ENCODE measurements at places on chromosomes 3 and 15.
A peak's percentile ranks its signal among the peaks of the same experiment; 100 is the strongest.

GRCh38 chr3:136135039-136135802 lies 60.9 kb downstream of the MSL2 start:
- DNase-seq = peak; percentile 12

GRCh38 chr15:65937476-65937875 lies 68.2 kb downstream of the RAB11A start:
- peak; percentile 86 for DNase-seq

- DNase-seq = no peak
These were observed 155.7 kb downstream of the NEK10 start for GRCh38 chr3:27213450-27213849.

DNA sequence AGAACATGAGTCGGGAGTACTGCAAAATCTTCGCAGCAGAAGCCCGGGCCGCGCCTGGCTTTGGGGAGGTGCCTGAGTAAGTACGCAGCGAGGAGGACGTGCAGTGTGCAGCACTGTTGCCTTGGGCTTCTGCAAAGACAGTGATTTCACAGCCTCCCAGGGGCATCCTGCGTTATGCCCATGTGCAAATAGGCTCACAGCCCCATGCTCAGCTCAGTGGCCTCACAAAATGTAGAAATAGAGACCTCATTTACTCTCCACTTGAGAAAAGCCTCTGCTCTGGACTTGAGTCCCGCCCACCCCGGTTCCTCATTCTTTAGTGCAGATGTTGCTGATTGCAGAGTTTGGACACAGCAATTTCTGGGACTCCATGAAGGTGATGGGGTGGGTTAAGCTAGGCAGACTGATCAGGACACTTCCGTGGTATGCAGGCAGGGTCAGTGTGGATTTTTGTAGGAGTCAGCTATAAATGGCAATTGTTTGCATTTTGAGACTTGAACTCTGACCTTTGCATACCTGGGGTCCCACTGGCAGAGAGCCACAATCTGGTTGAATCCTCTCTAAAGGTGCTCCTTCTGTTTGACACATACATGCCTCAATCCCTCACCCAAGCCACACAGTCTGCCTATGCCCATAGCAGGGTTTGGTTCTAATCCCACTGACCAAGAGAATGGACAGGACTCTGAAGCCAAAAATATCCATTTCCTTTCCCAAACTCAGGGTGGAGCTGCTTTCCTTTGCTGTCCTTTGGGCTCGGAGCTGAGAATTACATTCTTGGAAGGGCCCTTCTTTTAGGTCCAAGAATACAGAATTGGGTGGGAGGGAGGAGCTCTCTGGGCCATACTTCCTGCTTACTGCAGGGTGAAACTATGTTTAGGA lies 20.7 kb upstream of the SLC28A1 start:
- DNase-seq = no peak

DNA sequence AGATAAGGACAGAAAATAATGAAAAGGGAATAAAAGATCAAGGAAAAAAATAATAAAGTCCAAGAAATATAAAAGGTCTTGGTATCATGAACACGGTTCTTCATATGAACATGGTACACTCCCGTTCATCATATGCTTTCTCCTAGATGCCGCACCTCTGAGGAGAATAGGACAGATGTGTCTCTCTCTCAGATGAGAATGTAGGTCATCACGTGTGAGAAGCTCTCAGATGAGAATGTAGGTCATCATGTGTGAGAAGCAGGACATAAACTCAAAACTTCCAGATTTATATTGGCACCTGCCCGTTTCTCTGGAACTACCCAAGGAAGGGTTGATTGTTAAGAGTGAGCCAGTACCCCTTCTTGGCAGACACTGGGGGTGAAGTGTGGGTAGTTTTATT lies 29.9 kb upstream of the IQCF6 start:
- no peak for DNase-seq

DNA sequence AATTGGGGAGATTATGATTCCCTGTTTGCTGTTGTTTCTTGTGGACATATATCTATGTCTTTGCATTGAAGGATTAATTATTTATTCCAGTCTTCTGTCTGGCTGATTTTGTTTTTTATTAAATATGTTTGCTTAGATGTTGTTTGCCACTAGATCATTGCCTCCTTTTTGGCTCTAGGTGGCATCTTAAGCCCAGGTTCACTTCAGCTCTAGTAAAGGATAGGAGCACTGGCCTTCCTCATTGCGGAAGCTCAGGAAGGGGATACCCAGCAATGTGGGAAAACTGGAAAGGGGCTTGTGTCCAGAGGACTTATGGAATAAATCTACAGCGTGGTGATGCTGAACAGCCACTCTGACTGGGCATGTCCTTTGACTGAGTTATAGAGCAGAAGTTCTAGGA lies 821.6 kb downstream of the PDCD6IP start:
- DNase-seq = no peak

DNA sequence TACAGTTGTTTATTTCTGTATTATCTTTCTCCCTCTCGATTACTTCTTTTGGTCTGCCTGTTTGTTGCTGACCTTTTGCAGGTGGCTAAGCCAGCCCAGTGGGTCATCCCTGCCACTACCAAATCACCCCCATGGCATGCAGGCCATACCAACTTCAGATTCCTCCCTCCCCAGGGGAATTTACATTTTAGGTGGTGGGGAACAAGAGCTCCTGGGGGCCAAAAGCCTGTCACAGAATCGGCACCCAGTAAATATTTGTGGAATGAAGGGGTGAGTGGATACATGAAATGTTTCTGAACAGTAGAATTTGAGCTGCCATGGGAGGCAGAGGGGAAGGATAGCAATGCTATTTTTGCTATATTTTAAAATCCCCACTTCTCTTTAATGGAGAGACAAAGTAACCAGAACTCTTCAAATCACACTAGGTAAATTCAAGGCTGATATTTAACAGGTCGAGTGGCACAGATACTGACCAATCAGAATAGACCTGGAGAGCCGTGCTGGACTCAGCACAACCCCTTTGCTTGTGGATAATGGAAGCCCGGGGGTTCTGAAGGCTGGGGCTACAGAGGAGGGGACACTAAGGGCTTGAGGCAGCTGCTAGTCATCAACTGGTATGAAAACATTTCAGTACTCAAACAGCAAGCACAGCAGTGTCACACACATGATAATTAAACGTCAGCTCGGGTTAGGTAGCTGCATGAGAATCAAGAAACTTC lies 54.3 kb upstream of the SMAD3 start:
- no peak for DNase-seq

DNA sequence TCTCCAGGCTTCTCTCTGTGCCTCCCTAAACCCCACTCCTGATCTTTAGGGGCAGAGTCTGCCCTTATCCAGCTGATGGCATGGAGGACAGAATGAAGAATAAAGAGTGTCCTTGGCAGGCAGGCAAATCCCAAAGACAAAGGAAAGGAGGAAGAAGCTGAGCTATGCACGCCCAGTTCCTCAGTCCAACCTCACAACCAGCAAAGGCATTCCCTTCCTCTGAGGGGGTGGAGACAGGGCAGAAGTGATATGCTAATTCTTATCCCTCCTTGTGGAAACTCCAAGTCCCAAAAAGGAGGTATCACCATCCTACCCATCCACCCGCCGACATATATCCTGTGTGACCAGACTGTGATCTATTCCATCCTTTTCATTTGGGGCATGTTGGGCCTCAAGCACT lies 10.5 kb upstream of the CCDC54 start:
- no peak for DNase-seq

DNA sequence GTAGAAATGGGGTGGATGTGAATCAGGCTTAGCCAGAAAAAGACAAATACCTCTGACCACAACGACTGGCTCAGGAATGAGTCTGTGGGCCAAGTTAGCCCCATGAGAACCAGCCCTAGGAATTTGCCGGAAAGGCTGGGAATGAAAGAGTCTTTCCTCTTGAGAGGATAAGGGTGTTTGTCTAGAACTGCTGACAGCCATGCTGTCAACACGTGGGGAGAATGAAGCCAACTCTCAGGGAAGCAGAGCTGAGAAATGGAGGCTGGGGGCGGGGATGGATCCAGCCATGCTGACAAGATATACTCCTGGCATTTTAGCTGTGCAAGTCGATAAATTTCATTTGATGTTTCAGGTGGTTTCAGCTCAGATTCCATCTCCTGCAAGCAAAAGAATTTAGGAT lies 10.6 kb upstream of the SLC6A1 start:
- no peak for DNase-seq

DNA sequence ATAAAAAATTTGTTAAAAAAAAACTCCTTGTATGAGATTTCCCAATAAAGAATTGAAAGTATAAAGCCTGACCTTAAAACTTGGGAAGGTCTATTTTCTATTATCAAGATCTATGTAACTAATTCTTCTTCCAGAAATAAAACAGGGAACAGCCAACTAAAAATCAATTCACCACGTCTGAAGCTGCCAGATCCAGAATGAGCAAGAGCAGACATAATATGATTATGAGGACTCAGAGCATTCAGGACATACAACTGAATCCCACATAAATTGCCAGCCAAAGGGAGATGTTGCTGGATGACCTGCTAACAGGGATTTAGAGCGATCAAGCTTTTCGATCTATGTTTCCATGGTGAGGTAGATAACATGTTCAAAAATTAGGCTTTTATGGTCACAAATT lies 1151.3 kb upstream of the CADM2 start:
- no peak for DNase-seq

DNA sequence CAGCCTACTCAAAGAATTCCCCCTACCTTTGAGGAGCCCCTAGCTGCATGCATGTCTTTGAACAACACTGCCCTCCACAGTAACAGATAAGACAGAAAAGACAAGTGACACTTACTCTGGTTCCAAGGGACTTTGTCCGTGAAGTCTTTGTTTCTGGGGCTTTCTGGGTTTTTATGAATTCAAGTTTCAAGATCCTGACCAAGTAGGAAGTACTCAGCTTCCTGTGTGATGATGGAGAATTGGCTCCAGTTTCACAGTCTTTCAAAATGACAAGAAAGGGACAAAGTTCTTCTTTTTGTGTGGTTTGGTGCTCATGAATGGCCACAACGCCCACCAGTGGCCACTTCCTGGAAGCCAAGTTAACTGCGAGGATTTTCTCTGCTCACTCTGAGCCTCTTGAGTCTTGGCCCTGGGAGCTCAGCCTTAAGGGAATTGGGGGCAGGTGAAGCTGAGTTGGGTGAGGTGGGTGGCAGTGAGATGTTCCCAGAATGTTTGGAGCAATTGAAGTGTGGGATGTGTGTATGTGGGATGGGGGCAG lies at the start of gene CCR1:
Gene CCR1 (minus strand): TSS at position 147 of the 538 bp plus-strand sequence. CDS start 4,000 bp downstream, outside the sequence.
- no peak for DNase-seq

GRCh38 chr15:41788262-41788661 lies 14.0 kb downstream of the MAPKBP1 start:
- DNase-seq = no peak

DNA sequence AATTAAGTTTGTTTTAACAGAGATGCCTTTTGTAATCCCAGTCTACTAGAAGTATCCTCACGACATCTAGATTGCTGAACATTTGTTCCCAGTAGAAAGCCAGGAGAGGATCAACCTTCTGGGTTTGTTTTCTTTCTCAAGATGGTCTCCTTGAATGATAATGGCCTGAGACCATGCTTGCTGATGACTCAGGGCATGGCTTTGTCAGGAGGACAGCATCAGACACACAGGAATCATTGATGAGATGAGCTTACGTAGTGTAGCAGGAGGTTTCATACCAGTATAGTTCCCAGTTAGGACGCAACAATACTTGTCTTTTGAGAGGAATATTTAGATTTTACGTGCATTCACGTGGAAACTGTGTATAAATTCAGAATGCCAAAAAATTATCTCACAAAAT lies 38.6 kb downstream of the ATP1B3 start:
- DNase-seq = no peak

- peak; percentile 10 for DNase-seq
These were observed 2.2 kb downstream of the P2RY14 start for GRCh38 chr3:151276038-151276686.

- no peak for DNase-seq
These were observed 15.4 kb downstream of the IDH2 start for GRCh38 chr15:90086868-90087268.

DNA sequence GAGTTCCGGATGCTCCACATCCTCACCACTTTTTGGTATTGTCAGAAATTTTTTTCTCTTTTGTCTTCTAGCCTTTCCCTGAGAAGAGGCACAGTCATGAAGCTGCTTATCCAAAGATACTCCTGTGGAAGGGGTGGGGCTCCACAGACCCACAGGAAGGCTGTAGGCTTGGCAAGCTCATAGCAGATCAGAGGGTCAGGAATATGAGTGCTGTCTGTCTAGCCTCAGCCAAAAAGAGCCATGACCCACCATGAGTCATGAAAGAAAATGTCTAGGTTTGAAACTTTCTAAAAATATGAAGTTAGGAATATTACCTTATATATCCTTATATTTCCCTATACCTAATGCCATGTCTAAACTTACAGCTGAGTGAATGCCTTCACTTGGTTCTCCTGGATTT lies 118.2 kb upstream of the THBS1 start:
- DNase-seq = no peak

DNA sequence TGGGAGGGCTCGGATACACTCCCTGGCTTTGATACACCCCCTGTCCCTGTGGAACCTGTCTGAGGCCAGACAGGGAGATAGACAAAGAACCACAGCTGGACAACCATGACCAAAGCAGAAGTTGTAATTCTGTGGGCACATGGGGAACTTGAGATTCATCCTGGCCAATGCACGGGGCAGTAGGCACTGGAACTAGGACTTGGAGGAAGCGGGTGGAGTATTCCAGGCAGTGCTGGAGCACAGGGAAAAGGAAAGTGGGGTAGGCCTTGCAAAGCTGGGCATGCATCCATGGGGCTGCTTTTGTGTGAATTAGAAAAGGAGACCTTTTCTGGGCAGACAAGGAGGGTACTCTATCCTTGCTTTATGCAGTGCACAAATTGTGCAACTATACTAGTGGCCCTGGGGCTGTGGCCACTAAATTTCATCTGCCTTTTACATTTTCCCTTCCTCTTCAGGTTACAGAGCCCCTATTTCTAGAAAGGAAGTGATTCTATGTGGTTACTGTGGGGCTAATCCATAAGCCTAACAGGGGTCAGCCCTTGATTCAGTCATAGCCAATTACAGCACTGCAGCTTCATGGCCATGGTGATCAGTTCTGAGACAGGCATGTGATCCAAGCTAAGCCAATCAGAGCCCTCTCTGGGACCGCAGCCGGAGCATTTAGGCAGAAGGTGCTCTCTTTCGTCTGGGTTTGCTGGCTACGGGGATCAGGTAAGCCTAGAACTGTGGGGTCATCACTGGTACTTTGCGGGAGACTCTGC lies 21.0 kb downstream of the CRABP1 start:
- no peak for DNase-seq

GRCh38 chr3:36461597-36461996 lies 81.3 kb downstream of the STAC start:
- no peak for DNase-seq

GRCh38 chr3:84439476-84439875 lies 519.3 kb upstream of the CADM2 start:
- no peak for DNase-seq

GRCh38 chr15:73683777-73684580 lies at the start of gene CD276:
CD276 (plus strand) TSS chr15:73684383; CDS start chr15:73699640, 15,257 bp downstream.
- DNase-seq = peak; percentile 34

DNA sequence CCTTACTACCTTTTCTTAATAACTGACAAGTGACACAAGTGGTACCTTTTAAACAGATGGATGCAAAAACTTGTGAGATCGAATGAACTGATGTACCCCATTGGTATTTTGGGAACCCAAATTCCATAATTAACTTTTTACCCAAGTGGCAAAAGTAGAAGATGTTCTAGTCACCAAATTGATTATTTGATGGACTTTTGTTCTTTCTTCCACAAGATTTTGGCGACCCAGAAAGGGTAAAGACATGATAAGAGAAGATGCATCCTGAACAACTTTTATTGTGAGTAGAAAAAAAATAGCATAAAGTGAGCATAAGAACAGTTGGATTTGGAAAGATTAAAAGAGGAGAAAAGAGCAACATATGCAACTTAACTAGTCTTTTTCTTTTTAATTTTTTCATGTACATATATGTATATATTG lies 159.5 kb downstream of the TIGIT start:
- DNase-seq = no peak

Data from NCI-H1092 treated with DMSO at 0.1 percent for 48 hours (cell line).